ENCODE measurements at places on chromosomes 11 and 22.

DNA sequence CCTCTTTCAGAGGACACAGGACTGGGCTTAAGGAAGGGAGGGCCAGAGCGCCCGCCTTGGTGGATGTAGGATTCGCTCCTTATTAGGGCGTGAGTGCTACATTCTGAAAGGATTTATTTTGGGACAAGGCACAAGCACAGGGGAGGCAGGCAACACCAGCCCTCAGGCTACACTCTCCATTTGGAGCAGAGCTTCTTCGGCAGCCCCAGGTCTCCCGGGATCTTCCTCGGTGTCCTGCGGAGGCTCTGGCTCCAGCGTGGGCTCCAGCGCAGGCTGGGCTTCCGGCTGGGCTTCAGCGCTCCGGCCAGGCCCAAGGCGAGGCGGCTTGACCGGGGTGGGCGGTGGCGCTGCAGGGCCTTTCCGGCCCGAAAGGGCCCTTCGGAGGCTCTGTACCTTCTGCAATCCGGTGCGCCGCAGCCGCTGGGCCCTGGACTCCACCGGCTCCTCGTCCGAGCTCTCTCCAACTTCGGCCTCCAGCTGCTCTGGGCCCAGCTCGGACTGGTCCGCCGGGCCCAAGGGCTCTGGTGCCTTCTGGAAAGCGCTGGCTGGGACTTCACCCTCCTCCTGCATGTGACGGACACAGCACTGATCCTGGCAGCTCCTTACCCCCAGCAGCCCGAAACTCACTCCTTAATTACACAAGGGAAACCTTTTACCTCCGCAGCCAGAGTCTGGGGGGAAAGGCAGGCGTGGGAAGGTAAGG is 1.1 kb downstream of the CAVIN3 start:
- DNase-seq: peak; percentile 28

- DNase-seq: no peak
Observed at GRCh38 chr11:114401311-114401710, 845 bp downstream of the RBM7 start.

- no peak for DNase-seq
Observed at GRCh38 chr11:69425444-69425843, 56.0 kb upstream of the LINC01488 start.

DNA sequence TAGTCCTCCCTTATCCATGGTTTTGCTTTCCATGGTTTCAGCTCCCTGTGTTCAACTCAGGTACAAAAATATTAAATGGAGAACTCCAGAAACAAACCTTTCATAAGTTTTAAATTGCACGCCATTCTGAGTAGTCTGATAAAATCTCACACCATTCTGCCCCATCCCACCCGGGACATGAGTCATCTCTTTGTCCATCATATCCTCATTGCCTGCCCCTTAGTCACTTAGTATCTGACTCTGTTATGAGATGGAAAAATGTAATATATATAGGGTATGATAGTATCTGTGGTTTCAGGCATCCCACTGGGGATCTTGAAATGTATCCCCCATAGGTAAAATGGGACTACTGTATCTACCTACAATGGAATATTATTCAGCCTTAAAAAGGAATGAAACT is 35.5 kb upstream of the FGF3 start:
- no peak for DNase-seq

DNA sequence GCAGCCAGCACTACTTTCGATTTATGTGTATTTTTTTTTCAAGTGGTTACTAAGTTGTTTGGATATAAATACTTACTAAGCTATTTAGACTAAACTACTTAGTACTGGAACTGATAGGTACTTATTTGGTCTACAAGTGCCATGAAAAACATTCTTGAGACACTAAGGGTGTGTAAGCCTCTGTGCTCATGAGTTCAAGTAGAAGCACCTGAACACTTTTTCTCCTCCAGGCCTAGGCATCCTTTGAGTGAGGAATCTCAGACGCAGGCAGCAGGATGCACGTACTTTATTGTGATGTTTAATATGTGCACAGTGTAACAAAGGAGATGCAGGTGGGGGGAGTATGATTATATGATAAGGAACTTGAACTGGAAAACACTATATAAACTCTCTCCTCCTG is 7.8 kb downstream of the TESMIN start:
- DNase-seq: no peak

DNA sequence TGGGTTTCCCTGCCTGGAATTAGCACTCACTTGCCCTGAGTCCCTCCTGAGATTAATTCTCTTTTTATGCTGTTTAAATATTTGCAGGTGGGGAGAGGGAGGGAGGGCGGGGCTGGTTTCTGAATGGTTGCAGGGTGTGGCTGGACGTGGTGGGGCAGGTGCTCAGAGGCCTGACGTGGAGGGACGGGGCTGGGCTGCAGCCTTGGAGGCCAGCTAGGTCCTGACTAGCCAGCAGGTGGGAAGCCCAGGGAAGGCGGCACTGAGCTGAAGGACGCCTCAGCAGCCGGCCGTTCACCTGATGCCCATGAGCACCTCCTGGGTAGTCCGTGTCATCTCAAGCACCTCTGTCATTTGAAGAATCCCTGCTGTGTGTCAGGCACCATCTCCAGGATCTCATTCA is 21.3 kb downstream of the SGSM1 start:
- DNase-seq: no peak

GRCh38 chr11:33256031-33256812 is 959 bp upstream of the HIPK3 start:
- no peak for DNase-seq

Measured in COLO829 (cell line).